ENCODE measurements at places on chromosomes 1 and 21.

GRCh38 chr1:91685994-91686393 lies 185.3 kb downstream of the CDC7 start:
- DNase-seq, result no peak

- no peak for DNase-seq
Measured at GRCh38 chr1:9687120-9687873, 35.8 kb downstream of the PIK3CD start.

DNA sequence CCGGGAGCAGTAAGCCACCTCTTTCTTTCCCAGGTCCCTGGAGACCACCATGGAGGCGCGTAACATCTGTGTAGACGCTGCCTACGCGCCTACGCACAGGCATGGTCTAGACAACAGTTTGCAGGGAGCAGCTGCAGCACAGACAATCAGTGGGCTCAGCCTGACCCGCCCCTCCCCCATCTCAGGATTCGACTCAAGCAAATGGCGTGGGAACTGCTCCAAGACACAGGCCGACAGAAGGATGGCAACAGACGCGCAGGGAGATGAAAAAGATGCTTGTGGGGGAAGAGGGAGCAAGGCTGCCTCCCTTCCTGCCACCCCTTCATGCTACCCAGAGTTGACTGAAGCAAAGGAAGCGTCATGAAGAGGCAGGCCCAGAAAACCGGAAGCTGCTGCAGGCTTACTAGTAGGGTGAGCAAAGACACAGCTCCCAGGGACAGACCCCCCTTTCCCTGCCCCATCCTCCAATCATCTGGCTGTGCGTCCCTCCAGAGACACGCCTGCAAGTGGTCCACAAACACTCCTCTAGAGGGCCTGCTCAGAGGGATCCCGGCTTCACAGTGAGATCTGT lies 19.5 kb downstream of the STK40 start:
- no peak for DNase-seq

- no peak for DNase-seq
Measured at GRCh38 chr1:190022709-190023108, 455.0 kb downstream of the BRINP3 start.

DNA sequence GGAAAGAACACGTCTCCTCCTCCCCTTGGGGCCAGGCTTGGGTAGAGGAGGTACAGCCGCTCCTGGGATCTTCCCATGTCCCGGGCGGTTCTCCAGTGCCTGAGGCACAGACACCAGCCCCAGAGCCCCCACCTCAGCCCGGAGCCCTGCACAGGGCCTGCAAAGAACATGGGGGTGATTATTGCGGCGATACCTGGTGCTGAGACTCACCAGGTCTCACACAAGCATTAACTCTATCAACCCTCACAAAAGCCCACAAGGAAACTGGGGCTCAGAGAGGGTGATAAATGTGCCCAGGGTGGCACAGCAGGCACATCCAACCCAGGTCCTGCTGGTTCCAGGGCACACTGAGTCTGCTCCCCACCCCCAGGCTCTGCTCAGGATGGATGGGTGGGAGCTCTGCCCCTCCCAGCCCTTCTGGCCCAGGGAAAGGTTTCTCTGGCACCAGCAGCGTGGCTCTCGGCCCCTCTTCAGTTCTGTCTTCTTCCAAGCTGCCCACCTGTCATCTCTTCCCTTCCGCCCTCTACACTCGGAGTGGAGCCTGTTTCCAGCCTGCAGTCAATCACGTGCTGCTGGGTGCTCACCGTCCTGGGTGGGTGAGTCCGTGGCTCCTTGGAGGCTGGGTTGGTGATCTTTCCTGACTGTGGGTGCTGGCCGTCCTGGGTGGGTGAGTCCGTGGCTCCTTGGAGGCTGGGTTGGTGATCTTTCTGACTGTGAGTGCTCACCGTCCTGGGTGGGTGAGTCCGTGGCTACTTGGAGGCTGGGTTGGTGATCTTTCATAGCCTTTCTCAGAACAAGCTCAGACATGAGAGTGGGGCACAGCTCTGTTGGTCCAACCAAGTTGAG lies 53.6 kb upstream of the AJAP1 start:
- DNase-seq, result no peak

DNA sequence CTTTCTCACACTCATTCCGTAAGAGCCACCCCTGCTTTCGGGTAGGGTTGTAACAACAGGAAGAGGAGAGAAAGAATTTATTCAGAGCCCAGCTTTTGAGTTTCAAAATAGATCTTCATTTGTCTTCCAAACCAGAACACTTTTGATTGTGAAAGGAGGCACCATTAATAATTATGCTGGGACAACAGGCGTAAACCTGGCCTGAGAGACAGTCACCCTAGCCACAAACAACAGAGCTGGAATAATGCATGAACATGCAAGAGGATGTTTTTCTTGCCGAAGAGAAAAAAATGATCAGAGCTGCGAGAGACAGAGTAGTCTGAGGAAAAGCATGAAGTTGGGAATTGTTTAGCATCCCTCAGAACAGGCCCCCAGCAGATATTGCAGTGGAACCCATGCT lies 18.5 kb upstream of the GREM2 start:
- DNase-seq, result no peak

DNA sequence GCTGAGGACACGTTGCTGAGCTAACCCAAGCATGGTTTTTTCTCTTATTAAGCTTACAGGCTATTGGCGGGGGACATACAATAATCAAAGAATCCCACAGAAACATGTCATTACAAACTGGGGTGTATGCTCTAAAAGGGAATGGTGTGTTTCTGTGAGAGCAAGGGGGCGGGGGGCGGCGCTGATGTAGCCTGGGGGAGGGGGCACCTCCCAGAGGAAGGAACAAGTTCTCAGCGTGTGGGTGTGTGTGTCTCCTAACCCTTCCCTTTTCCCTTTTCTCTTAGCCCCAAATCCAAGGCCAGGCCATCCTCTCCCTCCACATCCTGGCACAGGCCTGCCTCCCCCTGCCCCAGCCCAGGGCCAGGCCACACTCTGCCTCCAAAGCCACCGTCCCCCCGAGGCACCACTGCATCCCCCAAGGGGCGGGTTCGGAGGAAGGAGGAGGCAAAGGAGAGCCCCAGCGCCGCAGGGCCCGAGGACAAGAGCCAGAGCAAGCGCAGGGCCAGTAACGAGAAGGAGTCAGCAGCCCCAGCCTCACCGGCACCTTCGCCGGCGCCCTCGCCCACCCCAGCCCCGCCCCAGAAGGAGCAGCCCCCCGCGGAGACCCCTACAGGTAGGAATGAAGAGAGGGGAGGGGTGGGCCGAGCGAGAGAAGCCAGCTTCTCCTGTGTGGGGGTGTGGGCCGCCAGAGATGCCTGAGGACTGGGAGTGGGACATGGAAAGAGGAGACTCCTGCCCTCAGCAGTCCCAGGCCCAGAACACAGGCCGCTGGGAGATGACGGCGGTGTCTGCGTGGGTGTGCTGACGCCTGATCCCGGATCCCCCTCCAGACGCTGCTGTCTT lies 21.9 kb downstream of the MAP7D1 start:
- no peak for DNase-seq

DNA sequence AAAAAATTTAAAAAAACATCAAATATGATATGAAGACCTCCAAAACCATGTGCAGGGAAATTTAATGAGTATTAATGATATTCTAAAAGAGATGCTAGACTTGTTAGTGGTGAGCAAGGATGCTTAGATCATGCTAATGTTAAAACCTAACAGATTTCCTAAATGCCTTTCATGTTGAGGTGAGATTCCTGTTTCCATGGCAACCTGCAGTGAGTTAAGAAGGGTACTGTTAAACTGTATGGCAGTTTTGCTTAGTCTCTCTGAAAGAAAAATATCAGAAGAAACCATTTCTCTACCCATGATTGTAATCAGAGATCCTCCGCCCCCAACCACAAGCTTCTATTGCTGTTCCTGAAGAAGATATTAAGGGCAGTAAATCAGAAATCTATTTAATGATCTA lies 321.6 kb upstream of the LRRC7 start:
- no peak for DNase-seq

GRCh38 chr1:18410407-18410806 lies 70.3 kb upstream of the KLHDC7A start:
- DNase-seq, result no peak

DNA sequence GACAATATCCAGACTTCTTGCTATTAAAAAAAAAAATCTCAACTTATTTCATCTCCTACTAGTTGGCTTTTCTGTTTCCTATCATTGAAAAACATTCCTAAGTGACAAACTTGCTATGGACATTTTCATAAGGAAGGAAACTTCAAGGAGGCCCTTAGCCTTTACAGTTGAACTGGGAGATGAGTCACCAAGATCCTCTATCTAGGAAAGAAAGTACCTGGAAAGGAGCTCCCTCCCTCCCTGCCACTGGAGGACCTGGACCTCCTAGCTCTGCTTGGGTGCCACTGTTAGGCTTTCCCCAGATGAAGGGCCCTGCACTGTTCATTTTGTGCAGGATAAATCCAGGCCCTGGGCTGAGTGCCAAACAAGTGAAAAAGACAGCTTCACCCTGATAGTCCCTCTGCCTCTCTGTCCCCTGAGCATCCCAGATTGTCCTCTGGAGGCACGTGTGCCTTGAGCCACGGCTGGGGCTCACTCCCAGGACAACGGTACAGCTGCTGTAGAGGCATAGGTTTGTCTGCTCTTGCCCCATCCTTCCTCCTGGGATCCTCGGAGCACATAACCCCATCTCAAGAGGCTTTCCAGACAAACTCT lies 40.2 kb upstream of the SOX13 start:
- DNase-seq, result no peak

GRCh38 chr1:31417148-31417547 lies 4.1 kb downstream of the SERINC2 start:
- no peak for DNase-seq
